Stimulated activated CD4-positive, alpha-beta T cell treated with anti-CD3 and anti-CD28 coated beads, Interleukin-2, amount 100 ng/mL, for 4 hours (primary cell): ENCODE measurements at places on chromosomes 2 and 18.

- no peak for DNase-seq
Observed at GRCh38 chr2:107776362-107776761, 50.3 kb upstream of the RGPD4 start.

GRCh38 chr18:65422544-65423136 is 328.2 kb upstream of the CDH7 start:
- no peak for DNase-seq

DNA sequence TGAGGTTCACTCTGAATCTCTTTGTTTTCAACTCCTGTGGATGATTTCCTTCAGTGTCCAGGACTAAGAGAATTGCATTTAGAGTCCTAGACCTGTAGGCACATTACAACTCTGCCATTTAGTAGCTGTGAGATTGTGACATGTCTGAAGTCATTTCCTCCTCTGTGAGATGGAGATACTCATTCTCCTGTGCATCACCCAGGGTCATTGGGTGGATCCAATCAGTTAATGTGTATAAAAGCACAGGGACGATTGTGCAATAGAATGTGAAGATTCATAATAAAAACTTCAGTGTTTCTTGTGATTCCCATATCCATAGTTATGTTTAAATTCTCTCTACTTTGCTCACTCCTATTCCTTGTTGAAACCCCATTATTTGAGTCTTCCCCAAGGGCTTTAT is 113.6 kb downstream of the DIS3L2 start:
- DNase-seq, result no peak

- DNase-seq, result no peak
Observed at GRCh38 chr2:99478632-99479031, 11.2 kb downstream of the REV1 start.

- no peak for DNase-seq
Observed at GRCh38 chr18:7370375-7370774, 139.5 kb downstream of the LRRC30 start.

GRCh38 chr2:98556344-98557033 is 51.8 kb downstream of the COA5 start:
- DNase-seq, result no peak

GRCh38 chr18:52950155-52950554 is 610.2 kb downstream of the DCC start:
- no peak for DNase-seq

DNA sequence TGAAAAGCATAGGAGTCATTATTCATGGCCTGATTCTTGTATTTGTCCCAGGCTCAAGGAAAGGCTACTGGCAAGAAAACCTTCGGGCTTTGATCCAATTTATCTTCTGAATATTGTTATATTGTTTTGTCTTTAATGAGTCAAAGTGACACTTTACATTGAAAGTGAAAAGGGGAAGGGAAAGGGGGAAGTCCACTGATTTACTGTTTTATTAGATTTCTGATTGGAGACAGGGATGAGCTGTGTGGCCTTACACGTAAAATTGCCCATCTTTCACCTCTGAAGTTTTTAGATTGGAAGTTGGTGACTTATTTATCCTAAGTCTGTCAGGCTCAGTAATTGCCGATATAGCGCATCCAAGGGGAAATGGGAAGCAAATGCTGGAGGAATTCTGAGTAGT is 843.8 kb upstream of the LRRTM1 start:
- no peak for DNase-seq

- DNase-seq, result no peak
Observed at GRCh38 chr18:8629602-8630001, 20.4 kb downstream of the RAB12 start.

- no peak for DNase-seq
Observed at GRCh38 chr2:231361701-231362554, 33.6 kb upstream of the B3GNT7 start.

- DNase-seq, result no peak
Observed at GRCh38 chr2:36348721-36349120, 6.9 kb upstream of the CRIM1 start.

DNA sequence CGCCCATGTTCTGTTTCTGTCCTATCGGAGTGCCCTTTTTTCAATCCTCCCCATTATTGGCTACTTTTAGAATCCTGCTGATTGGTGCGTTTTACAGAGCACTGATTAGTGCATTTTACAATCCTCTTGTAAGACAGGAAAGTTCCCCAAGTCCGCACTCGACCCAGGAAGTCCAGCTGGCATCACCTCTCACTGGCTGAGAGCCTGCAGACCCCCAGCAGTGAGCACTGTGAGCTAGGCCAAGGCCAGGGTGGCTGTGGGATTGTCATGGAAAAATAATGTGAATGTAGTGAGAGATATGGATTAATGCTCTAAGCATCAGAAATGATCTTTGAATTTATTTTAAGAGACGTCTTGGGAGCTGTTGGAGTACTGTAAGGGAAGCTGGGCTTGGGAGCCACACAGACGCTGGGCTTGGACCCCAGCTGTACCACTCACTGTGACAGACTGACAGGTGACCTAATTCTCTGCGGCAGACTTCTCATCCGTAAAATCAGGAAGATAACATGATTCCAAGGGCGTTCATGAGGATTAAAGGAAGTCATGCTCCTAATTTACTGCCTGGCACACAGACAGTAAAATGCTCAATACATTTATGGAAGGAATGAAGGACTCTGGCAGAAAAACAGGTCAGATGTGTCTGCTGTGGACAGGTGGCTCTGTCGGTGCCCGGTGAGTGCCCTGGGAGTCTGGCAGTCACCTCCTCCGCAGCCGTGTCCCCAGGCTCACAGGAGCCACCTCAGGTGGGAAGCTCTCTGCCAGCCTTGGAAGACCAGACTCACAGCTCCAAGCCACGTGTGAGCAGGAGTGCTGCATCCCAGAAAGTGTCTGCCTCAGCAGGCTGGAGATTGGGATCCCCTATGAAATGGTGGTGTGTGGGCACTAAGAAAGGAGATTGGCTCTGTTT is 105.5 kb downstream of the FAM168B start:
- DNase-seq, result no peak

DNA sequence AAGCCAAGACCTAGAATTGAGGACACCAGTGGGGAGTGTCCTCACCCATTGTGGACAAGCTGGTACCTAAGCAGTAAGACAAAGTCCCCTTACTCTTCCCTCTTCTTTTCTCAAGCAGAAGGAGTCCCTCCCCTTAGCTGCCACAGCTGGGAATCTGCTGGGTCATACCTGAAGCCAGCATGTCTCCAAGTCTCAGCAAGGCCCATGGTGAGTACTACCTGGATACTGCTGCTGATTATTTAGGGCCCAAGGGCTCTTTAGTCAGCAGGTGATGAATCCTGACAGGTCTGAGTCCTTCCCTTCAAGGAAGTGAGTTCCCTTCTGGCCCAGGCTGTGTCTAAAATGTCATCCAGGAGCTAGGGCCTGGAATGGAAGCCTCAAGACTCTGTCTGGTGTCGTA is 198.6 kb upstream of the STK17B start:
- no peak for DNase-seq

DNA sequence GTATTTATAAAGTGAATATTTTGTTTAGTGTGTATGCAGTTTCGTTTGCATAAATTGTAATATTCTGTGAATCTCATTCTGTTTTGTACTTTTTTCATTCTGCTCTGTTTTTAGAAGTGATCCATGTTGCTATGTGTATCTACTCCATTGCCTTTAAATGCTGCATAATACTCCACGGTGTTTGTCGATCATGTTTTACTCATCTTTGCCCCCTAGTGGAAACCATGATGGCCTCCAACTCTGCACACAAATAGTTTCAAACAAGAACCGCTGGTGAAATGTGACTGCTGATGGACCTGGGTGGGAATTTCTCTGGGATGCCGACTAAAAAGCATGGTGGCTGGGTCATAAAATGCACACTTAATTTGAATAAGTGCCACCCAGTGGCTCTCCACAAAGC is 32.0 kb upstream of the SKOR2 start:
- DNase-seq, result no peak

- no peak for DNase-seq
Observed at GRCh38 chr2:9793156-9793917, 49.9 kb upstream of the TAF1B start.

- DNase-seq, result no peak
Observed at GRCh38 chr2:362924-363323, 75.0 kb upstream of the ALKAL2 start.

DNA sequence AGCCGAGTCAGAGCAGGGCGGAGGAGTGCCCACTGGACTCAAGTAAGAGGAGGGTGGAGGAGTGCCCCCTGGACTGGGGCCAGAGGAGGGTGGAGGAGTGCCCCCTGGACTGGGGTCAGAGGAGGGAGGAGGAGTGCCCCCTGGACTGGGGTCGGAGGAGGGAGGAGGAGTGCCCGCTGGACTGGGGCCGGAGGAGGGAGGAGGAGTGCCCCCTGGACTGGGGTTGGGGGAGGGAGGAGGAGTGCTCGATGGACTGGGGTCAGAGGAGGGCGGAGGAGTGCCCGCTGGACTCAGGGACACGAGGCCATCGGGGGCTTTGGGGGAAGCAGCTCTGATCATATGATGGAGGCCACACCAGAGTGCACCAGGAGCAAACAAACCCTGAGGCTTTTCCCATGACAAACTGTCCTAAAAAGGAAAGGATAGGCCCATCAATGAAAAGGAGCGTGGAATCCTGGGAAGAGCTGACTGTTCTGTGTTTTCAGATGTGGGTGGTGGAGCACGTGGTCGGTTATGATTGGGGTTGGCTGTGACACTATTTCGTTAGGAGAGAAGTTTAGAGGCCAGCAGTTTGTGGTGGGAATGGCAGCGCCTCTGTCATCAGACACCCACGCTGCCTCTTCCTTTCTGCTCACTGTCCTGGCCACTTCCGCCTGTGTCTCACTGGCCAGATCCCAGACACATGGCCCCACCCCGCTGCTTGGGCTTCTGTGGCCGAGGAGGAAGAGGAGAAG is 24.5 kb upstream of the HPCAL1 start:
- no peak for DNase-seq

GRCh38 chr18:808086-808485 is 4.0 kb downstream of the YES1 start:
- no peak for DNase-seq

DNA sequence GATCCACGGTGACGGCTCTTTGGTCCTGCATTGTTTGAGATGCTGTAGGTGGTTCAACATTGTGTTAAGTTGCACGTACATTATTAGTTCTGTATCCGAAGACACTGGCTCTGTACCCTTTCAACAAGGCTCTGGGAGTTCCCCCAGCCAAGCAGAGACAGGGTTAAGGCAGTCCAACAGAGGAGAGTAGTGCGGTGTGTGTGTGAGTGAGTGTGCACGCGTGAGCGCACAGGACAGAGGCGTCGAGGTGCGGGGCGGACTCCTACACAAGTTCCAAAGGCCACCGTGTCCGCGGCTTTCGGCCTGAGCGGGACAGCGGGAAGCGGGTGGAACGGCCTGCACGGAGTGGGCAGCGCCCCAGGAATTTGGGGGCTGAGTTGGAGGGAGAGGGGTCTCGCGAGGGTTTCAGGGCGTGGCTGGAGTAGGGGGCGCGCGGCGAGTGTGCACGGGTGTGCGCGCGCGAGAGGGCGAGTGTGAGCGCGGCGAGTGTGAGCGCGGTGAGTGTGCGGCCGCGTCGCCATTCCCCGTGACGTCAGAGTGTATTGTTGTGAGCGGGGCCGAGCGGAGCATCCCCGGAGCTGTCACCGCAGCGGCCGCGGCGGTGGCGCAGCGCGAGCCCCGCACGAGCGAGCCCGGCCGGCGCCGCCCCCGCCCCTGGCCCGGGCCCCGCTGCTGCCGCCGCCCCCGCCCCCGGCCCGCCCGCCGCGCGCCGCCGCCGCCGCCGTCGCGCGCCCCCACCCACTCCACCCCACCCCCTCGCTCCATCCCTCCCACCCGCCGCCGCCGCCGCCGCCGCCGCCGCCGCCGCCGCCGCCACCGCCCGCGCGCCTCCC is at the start of gene ASXL3:
Gene ASXL3, plus strand, starts transcription at position 535 of the 833 bp plus-strand sequence. CDS start 413 bp downstream, outside the sequence.
- DNase-seq, result no peak

DNA sequence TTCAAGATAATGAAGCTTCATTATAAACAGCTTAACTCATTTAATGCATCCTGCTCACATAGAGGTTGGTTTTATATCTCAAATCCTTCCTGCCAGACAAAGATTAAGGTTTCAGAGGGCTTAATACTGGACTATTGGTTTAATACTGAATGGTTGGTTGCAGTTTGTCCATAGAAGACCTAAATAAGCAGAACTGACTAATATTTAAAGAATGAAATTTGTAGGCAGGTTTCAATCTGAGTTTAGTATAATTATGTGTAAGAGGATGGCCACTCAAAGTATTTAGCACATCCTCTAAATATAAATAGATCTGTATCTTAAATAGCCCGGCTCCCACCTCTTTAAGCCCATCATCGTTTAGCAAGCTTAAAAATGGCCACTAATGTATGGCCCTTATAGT is 92.5 kb downstream of the EPB41L5 start:
- no peak for DNase-seq

DNA sequence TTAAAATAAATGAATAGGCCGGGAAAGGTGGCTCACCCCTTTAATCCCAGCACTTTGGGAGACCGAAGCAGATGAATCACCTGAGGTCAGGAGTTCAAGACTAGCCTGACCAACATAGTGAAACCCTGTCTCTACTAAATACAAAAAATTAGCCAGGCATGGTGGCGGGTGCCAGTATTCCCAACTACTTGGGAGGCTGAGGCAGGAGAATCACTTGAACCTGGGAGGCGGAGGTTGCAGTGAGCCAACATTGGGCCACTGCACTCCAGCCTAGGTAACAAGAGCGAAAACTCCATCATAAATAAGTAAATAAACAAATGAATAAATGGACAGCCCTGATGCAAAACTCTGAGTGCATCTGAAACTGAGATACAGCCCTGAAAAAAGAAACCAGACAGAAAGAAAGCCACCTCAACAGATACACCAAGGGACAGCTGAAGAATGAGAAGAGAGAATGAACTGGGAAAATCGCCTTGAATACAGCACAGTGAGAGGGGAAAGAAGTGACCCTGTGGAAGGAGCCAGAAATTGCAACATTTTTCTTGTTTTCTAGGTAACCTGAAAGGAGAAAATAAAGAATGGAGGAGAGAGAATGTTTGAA is 64.4 kb downstream of the TRABD2A start:
- DNase-seq, result no peak

DNA sequence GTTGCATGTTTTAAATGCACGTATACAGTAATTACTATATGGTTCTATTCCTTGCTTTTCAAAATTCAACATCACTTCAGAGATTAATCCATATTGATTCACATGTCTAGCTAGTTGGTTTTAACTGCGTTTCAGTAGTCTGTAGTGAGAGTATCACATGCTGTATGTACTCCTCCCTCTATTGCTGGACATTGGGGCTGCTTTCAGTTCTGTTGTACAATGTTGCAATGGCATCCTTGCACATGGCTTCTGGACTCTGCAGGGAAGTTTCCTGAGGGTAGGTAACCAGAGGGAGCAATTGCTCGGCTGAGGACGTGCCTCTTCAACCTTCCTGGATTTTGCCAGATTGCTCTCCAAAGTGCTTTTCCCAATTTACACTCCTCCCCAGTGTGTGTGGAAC is 10.7 kb upstream of the HPCAL1 start:
- DNase-seq, result no peak

GRCh38 chr2:60311524-60311923 is 241.9 kb downstream of the BCL11A start:
- DNase-seq, result no peak
